ENCODE measurements at places on chromosomes 1 and 21.
A peak's percentile ranks its signal among the peaks of the same experiment; 100 is the strongest.

- DNase-seq, result peak; percentile 81
Measured at GRCh38 chr1:11281518-11282331, 8.7 kb downstream of the UBIAD1 start.

GRCh38 chr1:44405798-44406736, 1.0 kb downstream of the RNF220 start:
- no peak for DNase-seq

DNA sequence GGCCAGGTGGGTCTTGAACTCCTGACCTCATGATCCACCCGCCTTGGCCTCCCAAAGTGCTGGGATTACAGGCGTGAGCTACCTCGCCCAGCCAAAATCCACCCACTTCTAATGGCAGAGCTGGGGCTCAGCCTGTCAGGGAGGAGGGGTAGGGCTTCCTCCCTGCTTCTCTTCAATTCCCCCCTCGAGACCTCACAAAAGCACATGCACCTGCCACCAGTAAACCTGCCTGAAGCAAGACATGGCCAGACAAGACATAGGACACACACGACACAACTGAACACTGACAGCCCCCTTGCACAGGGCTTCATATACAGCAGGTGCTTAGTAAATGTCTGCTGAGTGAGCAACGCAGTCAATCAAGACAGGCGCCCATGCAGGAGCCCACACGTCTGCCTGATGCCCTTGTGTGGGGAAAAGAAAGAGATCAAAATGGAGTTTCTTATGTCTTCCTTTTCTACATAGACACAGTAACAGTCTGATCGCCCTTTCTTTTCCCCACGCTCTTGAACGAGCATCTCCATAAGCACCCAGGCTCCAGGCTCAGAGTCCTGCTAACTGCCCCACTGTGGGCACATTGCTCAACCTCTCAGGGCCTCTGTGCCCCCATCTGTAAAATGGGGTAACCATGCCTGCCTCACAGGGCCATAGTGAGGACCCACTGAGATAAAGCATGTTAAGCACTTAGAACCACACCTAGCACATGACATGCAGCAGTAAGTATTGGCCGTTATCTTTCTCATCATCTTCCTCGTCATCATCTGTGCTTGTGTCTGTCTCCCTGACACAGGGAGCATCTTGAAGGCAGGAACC, 8.8 kb downstream of the SDC3 start:
- DNase-seq, result no peak

- no peak for DNase-seq
Measured at GRCh38 chr1:108043707-108044106, 78.7 kb upstream of the VAV3 start.

DNA sequence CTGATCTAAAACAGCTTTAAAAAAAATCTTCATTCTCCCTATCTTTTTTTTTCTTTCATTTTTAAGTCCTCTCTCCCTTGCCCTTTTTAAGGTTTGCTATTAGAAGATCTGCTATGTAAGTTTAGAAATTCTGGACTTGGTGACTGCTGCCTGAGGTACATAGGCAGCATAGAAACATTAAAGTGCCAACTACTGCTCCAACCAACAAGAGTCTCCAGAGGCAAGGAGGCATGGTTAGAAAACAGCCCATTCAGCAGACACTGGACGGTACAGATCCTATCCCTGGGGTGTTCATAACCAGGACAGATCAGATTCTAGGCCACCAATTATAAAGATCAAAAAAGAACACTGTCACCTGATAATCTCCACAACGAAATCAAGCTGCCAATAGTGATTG, 36.6 kb downstream of the GPR3 start:
- DNase-seq, result no peak

DNA sequence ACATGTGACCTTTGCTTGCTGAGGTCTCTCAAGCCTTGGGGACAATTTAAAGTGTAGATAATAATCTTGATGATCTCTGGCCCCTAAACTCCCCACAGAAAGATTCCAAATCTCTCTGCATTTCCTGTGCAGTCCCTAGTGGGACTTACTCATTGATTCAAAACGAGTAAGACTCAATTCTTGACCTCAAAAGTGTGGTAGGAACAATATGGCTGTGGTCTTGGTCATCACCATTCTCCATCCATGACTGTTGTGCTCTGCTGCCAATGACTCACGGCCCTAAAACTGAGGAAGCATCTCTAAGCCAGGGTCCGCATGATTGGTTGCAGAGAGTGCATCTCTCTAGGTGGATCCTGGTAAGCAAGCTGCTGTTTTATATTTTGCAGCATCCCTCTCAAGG, 268.0 kb downstream of the PTGER3 start:
- DNase-seq, result no peak

Measured in tongue (tissue), 3 donors.